ENCODE measurements at places on chromosomes 7 and 10. TPM values are rescaled to one million over a fixed set of nuclear protein-coding genes. Genes with fewer than 3 reads are reported as not detected.

Gene BTBD16
- total RNA-seq = not detected

- DNase-seq = peak; percentile 37
These were observed 375.9 kb downstream of the BMPER start for GRCh38 chr7:34281260-34281659.

Gene PALS2
- 13.3 TPM for total RNA-seq

GRCh38 chr7:31890766-31891165 is 179.4 kb downstream of the PDE1C start:
- DNase-seq = peak; percentile 57

Gene TMEM270
- total RNA-seq = not detected

DNA sequence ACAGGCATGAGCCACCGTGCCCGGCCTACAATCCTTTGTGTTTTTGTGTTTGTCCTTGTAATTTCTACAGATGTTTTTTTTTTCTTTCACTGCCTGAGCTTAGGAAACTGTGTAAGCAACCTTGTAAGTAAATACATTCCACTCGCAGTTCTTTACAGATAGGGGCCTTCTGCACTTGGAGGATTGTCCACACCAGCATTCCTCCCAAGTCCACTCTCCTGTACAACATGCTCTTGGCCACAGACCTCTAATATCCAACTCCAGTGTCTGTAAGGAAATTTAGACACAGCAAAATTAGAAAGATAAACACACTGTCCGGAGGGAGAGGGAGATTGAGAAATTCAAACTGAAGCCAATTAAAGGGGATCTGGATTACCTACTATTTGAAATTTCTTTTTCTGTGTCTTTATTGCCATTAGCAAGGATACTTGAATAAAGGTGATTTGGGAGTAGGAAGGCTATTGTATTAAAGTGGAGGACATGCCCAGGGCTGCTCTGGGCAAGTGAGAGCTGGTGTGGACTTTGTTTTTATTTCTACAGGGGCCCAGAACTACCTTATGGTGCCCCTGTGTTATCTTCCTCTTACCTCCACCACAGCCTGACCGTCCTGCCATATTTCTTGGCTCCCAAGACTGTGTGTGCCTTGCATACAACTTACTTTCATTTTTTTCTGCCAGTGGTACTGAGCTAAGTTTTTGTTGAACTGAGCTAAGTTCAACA is 9.7 kb downstream of the MXI1 start:
- no peak for DNase-seq

Data from RPMI7951 (cell line).